ENCODE measurements at places on chromosomes 12 and 14.

- peak; percentile 95 for DNase-seq
Observed at GRCh38 chr12:95805864-95806671, 15.5 kb upstream of the NTN4 start.

- no peak for DNase-seq
Observed at GRCh38 chr14:100850841-100851585, 25.1 kb downstream of the MEG3 start.

DNA sequence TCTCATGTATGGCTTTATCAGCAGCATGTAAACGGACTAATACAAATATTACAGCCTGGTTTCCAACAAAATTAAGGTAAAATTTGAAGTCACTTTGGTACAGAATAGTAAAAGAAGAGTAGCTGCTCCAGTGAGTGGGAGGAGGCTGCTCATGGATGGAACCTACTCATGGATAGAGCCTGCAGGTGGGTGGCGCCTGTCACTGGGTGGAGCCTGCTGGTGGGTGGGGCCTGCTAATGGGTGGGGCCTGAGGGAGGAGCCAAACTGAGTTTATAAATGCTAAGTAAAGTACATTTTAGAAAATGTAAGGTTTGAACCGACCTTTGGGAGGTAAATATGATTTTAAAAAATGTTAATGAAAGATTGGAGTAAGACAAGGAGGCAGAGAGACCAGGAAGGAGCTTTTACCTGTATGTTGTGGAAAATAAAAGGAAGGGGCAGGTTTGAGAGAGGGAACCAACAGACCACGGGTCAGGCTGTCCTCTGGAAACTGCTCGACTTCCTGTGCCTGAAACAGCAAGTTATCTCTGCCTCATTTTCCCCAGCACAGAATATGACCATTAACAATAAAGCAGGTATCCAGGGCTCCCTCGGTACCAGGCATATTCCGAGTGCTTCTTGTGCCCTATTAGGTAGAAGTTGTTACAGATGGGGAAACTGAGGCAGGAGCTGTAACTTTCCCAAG is 55.9 kb upstream of the SEL1L start:
- no peak for DNase-seq

DNA sequence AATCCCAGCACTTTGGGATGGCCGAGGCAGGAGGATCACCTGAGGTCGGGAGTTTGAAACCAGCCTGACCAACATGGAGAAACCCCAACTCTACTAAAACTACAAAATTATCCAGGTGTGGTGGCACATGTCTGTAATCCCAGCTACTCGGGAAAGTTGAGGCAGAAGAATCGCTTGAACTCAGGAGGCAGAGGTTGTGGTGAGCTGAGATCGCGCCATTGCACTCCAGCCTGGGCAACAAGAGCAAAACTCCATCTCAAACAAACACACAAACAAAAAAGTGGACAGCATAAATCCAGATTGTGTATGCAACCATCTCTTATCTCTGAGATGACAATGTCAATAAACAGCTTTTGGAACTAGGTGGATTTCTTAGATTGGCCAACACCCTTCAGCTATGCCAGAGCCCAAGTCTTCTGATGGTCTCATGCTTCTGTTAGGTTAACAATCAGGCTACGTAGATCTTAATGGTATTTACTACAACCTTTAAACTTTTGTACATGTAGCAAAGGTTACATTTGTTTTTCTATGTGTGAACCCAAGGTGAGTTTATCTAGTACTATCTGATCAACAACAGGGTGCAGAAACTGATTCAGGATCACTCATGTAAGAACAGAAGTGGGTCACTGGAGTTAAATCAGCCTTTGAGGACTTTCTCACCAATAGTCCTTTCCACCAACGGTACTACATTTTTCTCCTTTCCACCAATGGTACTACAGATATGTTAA is 73.7 kb downstream of the DUSP16 start:
- DNase-seq: no peak

- DNase-seq: no peak
Observed at GRCh38 chr12:123502163-123502704, 31.3 kb downstream of the RILPL1 start.

GRCh38 chr14:23335623-23336022 is 14.4 kb downstream of the PABPN1 start:
- DNase-seq: no peak

GRCh38 chr14:69246331-69246730 is 13.6 kb upstream of the GALNT16 start:
- no peak for DNase-seq

Data from fibroblast of upper back skin (primary cell).